Activated CD8-positive, alpha-beta memory T cell treated with anti-CD3 and anti-CD28 coated beads for 48 hours (primary cell): ENCODE measurements at places on chromosomes 3 and 15.

DNA sequence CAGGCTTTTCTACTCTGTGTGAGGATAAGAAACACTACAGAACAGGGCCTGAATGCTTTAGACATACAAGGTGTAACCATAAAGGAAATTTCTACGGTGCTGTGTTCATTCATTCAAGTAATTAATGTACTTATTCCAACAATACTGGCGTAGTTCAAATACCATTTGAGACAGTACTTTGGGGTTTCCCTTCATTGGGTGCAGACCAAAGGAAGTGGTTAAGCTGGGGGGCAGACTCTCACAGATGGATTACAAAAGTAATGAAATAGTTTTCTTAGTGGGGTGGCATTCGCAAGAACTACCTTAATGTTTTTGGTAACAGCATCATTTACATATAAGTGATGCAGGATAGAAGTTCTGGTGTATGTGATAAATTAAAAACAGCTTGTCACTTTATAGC, 65.9 kb downstream of the BTD start:
- no peak for DNase-seq

GRCh38 chr15:65761210-65761926, 30.7 kb downstream of the DENND4A start:
- DNase-seq: no peak

GRCh38 chr3:52845157-52845556, 10.3 kb upstream of the MUSTN1 start:
- DNase-seq: no peak

GRCh38 chr3:13841826-13842225, 38.0 kb downstream of the WNT7A start:
- no peak for DNase-seq

- no peak for DNase-seq
These were observed 2.2 kb upstream of the IL17RC start for GRCh38 chr3:9914559-9915253.

DNA sequence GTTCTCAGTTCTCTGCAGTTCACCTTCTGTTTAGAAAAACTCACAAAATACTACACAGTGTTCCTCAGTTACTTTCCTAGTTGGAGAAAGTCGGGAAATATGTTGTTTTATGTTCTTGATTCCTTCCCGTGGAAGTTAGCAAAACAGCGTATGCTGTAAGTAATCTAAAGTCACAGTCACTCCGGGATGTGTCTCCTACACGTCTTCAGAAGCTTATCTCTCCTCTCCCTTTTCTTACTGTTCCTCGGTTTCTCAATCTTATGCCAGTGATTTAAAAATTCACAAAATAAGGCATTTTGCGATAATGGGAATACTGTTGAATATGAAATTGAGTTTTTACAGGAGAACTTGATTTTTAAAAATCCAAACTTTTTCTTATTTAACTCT, 1.7 kb downstream of the HEG1 start:
- no peak for DNase-seq

DNA sequence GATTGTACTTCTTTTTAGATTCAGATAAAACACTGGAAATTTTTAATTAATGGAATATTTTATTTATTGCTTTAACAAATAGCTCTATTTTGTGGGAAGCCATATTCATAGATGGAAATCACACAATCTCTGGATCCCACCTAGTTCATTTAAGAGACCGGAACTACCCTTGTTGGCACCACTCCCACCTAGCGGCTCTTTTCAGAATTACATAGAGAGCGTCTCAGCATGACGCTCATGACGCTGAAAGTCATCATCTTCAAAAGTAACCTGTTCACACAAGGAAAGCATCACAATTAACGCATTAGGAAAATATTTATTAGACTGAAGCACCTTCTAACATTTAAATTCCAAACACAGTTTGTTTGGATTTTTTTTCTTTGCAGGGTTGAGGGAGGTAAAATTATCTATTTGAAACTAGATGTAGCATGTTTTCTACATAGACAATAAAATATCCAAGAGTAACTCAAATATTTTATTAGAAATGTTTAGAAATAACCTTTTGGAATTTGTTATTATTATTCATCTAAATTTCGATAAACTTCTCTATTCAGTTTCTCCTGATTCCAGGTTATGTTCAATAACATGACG, 214.9 kb upstream of the ARRDC4 start:
- no peak for DNase-seq

DNA sequence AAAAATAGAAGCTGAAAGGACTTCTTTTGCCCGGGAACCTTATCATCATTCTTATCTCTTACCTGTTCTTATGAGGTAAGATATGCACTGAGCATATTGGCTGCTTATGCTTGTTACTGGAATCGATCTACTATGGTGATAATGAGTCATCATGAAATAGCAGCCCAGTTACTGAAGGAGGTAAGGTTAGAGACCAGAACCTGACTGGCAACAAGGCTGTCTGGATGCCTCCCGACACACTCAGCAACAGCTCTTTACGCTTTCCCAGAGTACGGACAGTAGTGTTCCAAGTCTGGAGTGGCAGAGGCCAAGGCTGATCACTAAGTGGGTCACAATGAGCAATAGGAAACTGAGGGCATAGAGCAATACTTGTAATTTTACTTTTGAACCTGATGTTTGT, 314.1 kb downstream of the NLGN1 start:
- no peak for DNase-seq

- no peak for DNase-seq
These were observed 533.1 kb upstream of the NAALADL2 start for GRCh38 chr3:174325834-174326700.

- DNase-seq: no peak
These were observed 20.1 kb upstream of the PLSCR5 start for GRCh38 chr3:146625186-146625775.

GRCh38 chr3:155188031-155188430, 105.5 kb downstream of the STRIT1 start:
- DNase-seq: no peak

- DNase-seq: no peak
These were observed 62.2 kb downstream of the MYLK start for GRCh38 chr3:123821920-123822319.

DNA sequence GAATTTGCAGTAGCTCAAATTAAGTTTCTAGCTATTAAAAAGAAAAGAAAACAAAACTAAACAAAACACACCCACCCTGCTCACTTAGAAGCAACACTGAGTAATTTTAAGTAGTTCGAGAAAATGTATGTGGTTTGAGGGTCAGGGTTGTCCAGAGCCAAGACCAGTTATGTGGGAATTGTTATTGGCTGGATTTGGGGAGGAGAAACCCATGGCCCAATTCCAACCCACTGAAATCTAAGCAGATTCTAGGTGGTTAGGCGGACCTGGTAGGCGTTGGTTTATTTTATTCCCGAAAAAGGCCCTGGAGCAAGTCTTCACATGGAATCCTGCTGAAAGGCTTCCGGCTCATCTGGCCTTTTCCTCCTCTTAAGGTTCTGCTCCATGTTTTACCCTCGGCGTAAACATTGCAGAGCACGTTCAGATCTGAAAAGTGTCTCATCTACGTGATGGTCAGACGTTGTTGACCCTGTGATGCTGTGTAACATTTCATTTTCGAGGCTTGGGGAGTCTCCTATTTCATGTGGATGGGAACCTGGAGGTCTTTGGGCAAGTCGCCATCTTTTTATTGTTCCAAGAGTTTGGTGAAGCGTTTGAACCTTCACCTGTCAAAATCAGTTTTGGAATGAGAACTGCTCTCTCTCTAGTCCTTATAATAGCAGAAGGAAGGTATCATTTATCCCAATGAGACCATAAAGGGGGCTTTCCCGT, 64.0 kb downstream of the FLNB start:
- no peak for DNase-seq
